Myocyte (in vitro differentiated cells): ENCODE measurements at places on chromosomes 5 and 9. TPM values are rescaled to one million over a fixed set of nuclear protein-coding genes. Genes with fewer than 3 reads are reported as not detected.

The CDH9 gene
- total RNA-seq = not detected in 2 replicates

The PAEP gene
- total RNA-seq = not detected in 2 replicates

The EIF4E1B gene
- total RNA-seq = not detected in 2 replicates

The OTP gene
- total RNA-seq = not detected in 2 replicates

The WDR31 gene
- total RNA-seq = 0.83 and 1.4 TPM in 2 replicates

The FAM200C gene
- 6.7 and 7.8 TPM in 2 replicates for total RNA-seq

DNA sequence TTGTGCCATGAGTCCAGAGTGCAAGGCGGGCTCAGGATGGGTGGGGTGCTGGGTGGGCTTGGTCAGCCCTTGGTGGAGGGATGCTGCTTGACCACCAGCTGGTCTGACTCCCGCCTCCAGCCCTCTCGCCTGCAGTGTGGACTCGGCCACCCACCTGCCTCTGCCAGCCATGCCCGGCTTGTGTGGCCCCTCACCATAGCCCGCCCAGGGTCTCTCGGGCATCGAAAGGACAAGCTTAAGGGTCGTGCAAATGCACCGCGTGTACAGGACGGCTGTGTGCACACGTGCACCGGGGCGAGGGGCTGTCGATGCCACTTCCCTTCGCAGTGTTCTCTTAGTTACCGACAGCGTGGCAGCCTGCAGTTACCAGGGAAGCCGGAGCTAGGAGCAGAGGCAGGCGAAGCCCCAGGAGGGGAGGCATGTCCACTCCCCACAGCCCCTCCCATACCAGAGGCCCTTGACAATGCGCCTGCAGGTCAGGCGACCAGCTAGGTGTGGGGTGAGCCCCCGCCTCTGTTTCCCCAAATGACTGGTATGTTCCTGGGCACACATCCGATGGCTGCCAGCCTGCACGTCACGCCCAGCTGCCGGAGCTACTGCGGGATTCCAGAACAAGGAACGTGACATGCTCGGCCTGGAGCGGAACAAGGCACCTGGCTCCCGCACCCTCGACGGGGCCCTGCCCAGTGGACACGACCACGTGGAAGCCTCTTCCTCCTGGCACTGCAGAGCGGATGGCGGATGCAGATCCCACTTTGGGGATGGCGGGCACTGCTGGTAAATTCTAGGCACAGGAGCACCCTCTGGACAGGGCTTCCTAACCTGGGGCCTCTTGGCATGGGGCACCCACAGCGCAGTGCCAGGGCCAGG lies 7.8 kb downstream of the LCN9 start:
- DNase-seq = no peak

GRCh38 chr5:149581931-149582768 lies 852 bp downstream of the ARHGEF37 start:
- DNase-seq = no peak

DNA sequence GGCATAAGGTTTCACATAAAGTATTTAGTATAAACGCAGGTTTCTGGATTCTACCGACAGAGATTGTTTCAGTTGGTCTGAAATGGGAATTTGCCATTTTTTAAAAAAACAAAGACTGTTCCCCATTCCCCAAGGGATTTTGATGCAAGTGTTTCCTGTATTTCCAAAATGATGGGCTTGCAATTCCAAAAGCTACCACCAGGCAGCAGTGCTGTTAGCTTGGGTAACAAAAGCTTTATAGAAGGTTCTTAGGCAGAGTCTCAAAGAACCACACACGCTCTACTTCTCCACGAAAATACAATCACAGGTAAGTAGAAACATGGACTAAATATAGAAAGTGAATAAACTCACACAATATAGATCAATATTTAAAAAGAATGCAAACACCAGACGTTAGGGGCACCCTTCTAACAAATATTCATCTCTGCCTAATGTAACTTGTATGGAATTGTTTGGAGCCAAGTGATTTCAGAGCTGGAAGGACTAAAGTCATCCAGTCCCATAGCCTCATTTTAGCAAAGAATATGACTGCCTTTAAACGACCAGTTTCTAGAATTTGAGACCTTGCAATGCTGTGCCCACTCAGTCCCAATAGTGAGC lies 154.3 kb downstream of the SPOCK1 start:
- peak; percentile 69 for DNase-seq

DNA sequence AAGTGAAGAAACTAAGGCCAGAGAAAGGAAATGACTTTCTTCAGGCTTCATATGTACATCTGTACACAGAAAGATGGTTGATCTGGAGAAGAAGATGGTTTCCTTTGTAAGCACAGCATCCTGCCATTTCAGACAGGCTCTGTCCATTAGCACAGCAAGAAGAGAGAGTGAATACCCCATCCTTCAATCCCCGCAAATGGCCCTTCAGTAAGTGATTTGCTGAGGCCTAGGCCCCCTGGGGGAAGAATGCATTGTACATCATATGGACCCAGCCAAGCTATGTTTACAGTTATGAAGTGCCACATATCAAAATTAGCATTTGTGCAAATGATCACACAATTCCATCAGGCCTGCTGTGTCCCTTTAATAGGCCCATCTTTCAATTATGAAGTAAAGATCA lies 657.4 kb downstream of the BRINP1 start:
- no peak for DNase-seq

DNA sequence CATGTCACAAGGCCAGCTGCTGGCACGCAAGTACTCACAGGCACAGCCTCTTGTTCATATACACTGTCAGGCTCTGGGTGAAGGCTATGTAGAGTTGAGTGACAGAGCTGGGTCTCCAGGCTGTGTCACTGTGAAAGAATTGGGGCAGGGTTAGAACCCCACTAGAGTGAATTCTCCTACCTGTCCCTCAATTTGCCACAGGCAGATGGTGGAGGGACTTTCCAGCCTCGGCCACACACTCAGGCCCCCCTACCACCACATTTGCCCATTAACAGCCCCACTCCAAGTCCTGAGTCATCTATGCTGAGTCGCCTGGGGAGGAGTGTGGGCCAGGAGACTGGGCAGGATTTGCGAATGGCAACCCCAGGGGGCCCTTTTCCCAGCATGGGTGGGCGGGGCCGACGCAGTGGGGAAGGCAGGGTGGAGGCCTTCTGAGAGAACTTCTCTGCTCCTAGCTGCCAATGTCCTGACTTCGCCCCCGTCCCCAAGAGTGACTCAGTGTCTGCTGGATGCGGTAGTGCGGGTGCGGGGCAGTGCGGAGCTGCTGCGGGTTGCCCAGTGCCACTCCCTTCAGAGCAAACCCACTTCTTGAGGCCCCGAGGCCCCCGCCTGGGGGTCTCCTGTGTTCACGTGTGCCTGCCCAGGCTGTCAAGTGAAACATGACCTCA lies 50.3 kb upstream of the PSD2 start:
- peak; percentile 96 for DNase-seq

DNA sequence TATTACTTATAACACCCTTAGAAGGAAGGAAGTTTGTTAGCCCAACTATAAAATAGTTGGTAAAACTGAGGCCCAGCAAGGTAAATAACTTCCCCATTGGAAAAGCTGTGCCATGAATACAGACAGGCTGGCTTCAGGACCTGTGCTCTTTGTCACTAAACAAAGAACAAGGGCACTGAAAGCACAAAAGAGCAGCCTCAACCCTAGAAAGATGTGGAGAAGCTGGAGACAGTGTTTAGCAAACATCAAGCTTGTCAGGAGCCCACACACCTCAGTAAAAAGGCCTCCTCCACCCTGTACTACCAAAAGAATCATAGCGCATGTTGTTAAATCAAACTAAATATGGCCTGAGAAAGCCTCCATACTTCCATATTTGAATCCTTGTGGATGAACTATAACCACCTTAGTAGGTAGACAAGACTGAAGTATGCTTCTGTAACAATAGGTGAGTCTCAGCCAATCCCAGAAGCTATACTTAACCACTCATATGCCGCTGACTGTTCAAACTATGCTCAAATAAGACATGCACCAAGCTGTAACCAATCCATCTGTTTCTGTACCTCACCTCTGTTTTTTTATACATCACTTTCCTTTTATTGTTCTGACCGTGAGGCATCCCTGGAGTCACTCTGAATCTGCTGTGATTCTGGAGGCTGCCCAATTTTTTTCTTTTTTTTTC lies 18.4 kb upstream of the SCGB3A2 start:
- DNase-seq = no peak

DNA sequence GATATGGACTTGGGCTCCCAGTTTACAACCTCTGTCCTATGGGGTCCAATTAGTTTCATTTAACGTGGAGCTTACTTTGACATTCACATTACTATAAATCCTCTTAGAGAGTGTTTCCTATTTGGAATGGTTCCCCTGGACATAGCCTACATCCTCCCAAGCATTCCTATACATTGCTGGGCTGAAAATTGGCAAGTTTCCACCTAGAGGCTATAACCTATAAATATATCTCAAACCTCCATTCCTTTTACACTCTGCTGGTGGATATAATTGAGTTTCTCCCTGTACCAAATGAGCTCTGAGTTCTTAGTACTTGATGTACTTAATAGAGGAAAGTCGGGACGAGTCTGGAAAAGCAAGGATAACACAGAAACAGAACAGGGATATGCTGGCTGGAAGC lies 172.8 kb downstream of the ASTN2 start:
- no peak for DNase-seq

GRCh38 chr5:97134634-97135033 lies 7.8 kb downstream of the LIX1 start:
- no peak for DNase-seq

DNA sequence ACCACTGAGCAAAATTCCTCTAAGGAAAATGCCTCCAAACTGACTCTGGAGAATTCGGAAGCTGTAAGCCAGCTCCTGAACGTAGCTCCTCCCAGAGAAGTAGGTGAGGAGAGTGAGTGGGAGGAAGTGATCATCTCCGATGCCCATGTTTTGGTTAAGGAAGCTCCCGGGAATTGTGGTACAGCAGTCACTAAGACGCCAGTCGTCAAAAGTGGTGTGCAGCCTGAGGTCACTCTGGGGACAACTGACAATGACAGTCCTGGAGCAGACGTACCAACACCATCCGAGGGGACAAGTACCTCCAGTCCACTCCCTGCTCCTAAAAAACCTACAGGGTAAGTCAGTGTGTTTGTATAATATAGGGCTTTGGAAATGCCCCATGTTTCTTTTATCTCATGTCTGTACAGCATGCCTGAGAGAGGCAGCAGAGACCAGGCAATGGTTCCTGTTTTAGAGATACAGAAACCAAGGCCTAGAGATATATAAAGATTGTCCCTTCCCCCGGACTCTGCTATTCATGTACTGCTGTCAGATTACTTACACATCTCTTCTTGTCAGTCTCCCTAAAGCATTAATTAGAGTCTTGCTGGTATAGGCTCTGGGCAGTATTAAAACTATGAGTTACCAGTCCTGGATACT lies 23.9 kb downstream of the HMGXB3 start:
- DNase-seq = peak; percentile 51

GRCh38 chr9:3367185-3367584 lies 158.6 kb downstream of the RFX3 start:
- no peak for DNase-seq

DNA sequence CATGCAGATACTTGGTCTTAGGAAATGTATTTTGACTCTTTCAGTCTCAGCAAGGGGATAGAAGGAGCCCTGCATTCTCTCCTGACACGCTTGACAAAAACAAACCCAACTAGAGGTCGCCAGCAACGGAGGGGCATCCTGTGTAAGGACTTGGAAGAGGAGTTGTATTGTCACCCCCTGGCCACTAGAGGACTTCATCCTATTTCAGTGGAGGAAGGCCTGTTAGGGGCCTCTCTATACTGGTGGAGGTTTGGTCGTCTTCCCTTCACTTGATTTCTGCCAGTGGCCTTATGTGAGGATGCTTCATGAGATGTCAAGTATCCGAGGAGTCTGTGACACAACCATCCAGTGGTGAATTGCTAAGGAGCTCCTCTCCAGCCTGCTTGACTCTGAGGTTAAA lies 122.8 kb upstream of the STC2 start:
- no peak for DNase-seq

GRCh38 chr5:72854419-72854818 lies 38.0 kb downstream of the TNPO1 start:
- no peak for DNase-seq

DNA sequence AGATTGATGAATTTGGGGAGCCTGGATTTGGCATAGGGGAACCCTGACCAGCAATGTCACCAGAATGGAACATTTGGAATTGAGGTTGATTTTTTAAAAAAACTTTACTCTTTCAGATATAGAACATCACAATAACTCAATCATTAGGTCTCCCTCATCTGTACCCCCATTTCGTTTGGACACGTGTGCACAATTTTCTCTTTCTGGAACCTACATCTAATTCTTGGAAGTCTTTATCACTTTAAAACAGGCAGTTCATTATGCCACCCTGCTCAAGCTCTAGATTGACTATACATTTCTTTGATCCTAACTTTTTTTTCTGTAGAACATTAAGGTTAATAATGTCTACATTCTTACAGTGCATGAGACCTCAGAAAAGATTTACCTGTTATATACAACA lies 3.7 kb upstream of the SSBP2 start:
- no peak for DNase-seq
